ENCODE measurements at places on chromosomes 16 and 17.

- peak; percentile 41 for DNase-seq
Measured at GRCh38 chr16:56932721-56933619, 1.0 kb downstream of the HERPUD1 start.

DNA sequence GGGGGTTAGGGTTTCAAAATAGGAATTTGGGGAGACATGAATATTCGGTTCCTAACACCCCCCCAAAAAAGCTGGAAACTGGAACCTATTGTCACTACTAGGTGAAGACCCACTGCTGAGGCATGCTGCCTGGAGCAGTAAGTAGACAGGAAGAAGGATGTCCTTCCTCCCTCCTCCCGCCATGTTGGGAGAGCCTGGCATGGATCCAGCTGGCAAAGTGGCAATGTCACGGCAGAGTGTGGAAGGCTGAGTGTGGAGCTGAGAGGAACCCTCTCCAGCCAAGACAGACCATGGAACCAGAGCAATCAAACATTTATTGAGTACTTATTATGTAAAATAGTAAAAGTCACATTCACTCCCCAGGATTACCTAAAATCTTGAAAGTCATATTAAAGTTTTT is 49.0 kb downstream of the CCDC182 start:
- DNase-seq, result no peak

DNA sequence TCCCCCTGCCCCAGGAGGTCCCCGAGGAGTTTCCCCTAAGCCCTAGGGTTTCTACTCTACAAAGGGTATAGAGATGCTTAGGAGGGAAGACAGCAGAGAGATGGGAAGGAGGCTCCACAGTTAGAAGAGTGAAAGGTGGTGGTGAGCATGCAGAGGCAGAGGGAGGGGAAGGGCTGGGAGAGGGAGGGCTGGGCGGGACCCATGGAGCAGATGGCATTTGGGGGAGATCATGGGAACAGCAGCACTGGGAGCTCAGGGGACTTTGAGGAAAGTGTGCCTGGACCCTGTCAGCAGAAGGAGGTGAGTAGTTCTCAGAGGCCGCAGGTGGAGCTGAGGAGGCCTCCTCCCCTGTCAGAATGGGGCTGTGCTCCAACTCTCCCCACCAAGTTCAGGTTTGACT is 650 bp upstream of the OTOP3 start:
- no peak for DNase-seq

DNA sequence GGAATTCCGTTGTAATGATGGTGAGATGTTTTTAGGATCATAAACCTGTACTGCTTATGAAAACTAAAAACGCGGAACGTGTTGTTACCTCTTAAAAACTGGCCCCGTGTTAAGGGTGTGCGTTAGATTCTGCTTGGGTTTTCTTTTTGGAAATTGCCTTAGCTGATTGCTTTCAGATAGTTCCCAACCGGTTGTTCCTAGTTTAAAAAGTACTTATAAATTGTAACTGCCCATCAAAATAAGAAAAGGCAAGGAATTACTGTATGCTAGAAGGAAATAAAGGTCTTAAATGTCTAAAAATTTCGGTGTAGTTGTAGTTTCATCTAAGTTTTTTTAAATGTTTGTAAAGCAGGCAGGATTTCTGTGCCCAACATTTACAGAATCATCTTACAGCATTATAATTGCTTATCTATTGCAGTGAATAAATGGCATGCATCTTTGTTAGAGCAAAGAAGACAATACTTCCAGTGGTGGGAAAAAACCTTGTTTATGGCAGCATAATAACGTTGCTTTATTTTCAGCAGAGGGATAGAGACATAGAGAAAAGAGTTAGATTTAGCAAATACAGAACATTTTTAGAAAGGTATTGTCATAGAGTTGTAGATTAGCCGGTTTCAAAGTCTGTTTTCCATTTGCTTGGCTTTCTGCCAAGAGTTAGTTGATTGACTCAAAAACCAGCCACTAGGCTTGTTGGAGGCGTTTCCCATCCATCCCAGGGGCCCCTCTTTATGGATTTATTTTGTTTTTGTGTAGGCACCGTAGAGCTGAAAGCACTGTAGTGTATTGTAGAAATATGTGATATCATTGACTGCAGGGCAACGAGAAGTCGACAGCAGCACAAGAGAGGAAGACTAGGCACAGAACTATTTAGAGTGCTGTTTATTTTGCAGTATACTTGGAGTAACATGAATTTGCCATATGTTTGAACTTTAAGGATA is 1.7 kb downstream of the PPM1D start:
- DNase-seq, result peak; percentile 8

GRCh38 chr17:27269974-27270373 is 23.9 kb upstream of the WSB1 start:
- DNase-seq, result no peak

Measured in stimulated activated CD4-positive, alpha-beta T cell treated with anti-CD3 and anti-CD28 coated beads, Interleukin-4, amount 100 ng/mL, for 1 hour (primary cell).